Calu3 (cell line): ENCODE measurements at places on chromosomes 7 and 10. TPM values are rescaled to one million over a fixed set of nuclear protein-coding genes. Genes with fewer than 3 reads are reported as not detected.

GRCh38 chr10:11849911-11850310 is 26.8 kb downstream of the PROSER2 start:
- DNase-seq, result no peak

DNA sequence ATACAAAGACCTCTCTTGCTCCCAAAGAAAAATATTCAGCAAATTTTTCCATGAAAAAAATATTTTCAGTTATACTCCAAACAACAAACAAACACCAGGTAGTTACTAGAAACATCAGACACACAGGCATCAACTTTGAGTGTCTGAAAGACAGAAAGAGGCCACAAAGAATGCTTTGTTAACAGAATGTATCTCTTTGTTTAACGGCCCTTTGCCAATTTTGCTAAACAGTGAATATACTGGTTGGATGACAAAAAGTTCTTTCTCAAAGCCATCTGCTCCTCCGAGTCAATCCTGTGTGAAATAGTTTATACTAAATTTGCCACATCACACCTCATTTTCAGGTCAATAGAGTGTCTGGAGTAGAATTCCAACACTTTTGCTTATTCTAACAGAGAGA is 216.7 kb upstream of the PHF14 start:
- DNase-seq, result no peak

DNA sequence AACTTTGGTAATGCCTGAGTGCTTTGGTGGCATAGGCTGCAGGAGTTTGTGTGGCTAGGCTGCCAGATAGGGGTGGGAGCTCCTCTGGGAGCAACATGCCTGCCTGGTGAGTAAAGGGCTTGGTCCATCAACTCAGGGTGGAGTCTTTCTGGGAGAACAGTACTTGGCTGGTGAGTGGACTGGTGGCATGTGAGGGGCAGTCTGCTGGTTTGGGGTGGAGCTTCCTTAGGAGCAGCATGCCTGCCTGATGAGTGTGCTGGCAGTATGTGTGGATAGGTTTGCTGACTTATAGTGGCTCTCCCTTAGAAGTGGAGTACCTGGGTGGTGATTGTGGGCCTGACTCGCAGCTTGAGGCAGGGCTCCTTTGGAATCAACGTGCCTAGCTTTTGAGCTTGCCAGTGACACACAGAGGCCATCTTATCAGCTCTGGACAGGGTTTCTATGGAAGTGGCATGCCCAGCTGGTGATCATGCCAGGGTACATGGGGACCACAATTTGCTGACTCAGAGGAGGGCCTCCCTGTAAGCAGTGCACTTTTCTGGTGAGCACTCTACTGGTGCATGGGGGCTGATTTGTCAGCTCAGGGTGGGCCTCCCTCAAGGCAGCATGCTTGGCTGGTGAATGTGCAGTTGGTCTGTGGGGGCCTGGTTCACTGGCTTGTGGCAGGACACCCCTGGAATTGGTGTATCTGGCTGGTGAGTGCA is 35.0 kb upstream of the SRI start:
- peak; percentile 71 for DNase-seq

DNA sequence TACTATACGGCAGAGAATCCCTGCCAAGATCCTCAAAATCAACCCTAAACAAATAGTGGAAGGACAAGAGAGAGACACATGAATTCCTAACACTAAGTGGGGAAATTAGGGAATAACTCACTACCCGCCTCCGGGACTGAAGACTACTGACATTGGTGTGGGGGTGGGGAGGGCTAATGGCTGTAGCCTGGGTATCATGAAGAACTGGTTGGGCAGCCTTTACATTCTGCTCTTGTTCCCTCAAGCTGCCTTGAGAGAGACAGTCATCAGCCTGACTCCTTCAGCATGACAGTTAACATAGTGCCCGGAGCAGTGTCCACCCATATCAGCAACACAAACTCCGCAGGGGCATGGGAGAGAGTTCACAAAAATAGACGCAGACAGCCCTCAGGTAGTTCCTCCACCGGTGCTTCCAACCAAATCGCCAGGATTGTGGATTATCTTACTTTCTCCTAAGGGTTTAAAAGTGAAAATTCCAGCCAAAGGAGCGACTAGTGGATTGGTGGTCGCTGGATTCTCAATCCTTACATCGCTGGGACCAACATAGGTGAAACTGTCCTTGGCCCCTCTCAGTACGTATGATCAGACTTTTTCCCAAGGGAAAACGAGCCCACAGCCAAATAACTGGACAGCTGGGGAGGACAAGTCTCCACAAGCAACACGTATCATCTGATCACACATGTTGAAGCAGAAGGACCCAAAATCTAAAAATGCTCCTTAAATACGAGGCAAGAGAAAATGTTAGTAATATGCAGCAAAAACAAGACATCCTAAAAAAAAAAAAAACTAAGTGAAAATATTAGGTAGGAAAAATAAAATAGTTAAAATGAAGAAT is 22.6 kb downstream of the TMEM254 start:
- DNase-seq, result peak; percentile 50

Gene CASP7
- 22.7 and 23.7 TPM in 2 replicates for total RNA-seq

DNA sequence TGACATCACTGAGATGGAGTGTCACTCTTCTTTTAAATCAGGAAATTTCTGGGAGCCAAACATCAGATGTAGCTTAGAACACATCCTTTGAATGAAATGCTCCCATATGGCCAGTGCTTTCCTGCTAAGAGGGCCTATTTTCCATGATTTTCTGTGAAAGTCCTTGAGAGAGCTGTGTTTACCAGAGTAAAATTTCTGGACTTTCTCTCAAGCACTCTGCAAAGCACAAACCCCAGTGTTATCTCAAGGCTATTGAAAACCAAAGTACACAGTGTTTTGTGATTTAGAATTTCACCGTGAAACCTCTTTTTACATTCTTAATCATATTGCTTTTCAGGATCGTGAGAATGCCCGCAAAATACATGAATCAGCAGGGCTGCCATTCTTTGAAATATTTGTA is 54.0 kb downstream of the PAPSS2 start:
- no peak for DNase-seq

Gene RADIL
- 0.83 and 1.8 TPM in 2 replicates for total RNA-seq

DNA sequence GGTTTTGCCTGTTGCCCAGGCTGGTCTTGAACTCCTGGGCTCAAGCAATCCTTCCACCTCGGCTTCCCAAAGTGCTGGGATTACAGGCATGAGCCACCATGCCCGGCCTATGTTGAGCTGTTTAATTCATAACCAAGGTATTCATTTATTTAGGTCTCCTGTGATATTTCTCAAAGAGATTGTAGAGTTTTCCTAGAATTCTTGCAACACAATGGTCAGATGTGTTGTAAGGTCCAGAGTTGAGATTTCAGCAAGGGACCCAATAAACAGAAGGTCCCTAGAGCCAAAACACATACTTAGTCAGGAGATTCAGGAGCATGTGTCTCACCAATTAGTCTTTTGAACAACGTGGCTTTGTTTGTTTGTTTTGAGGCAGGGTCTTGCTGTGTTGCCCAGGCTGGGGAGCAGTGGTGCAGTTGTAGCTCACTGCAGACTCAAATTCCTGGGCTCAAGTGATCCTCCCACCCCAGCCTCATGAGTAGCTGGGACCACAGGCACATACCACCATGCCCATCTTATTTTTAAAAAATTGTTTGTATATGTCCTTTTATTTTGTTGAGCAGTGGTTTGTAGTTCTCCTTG is 321.3 kb upstream of the GALNT17 start:
- no peak for DNase-seq

DNA sequence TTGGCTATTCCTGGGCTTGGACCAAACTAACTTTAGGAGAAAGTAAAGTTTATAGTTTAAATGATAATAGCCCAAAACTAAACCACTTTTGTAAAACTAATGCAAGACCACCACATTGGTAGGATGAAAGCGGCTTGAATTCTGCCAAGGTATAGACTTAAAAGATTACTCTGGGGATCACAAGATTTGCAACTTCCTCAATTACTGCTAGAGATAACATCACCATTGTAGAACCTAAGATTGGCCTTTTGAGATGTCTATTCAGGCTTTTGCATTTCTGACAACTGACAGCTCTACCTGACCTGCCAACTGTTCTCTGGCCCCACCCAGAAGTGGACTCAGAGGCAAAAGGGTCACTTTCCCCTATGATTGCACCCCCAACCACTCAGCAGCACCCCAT is 162.4 kb downstream of the TNS3 start:
- no peak for DNase-seq
